NCI-H1930 (cell line): ENCODE measurements at places on chromosomes 3 and 15.
A peak's percentile ranks its signal among the peaks of the same experiment; 100 is the strongest.

- DNase-seq, result no peak
Observed at GRCh38 chr3:15795651-15796308, 2.0 kb downstream of the ANKRD28 start.

- DNase-seq, result no peak
Observed at GRCh38 chr15:33226559-33227181, 32.2 kb upstream of the FMN1 start.

GRCh38 chr3:41674449-41674848, 287.5 kb downstream of the ULK4 start:
- no peak for DNase-seq

GRCh38 chr15:91947293-91947679, 93.8 kb downstream of the SLCO3A1 start:
- no peak for DNase-seq

DNA sequence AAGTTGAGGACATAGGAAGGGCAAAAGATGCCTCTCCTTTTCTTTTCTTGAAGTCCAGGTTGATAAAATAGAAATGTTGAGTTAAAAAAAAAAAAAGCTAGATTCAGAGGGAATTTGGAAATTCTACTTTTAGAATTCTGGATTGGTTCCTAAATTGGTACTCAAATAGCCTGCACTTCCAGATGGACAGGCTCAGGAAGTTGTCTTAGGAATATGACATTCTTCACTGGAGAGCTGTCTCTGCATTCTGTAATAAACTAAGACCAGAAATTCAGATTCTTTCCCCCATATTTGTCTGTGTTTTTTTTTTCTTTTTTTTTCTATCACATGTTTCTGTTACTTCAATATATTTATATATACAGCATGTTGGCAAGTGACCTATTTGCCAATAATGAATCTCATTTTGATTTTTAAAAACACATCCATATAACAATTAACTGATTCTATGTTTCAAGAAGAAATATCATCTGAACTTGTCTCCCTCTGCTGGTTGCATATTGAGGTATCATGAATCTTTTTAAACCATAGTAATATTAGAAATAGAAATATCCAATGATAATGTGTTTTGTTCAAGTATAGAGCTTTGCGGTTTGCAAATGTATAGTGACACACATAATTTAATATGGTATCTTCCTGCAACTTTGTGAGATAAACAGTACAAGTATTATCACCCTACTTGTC, 8.5 kb upstream of the LSAMP start:
- DNase-seq, result no peak

- no peak for DNase-seq
Observed at GRCh38 chr3:105423397-105423796, 56.7 kb downstream of the ALCAM start.

DNA sequence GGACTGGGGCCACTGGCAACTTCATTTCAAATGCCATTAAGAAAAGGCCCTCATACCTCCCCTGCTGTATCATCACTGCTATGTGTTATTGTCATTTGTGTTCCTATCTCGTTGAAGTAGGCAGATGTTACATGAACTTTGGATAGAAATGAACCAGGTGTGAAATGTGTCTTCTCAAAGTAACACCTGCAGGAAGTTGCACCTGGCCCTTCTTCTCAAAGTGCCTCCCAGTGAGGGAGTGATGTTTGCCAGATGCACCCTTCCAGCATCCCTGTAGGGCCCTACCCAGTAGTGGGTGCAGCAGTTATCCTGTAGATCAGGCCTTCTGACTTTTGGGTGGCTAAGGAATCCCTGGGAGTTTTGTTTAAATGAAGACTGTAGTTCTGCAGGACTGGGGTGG, 197.7 kb upstream of the CTNNB1 start:
- DNase-seq, result no peak

GRCh38 chr3:123202451-123202850, 708 bp downstream of the SEC22A start:
- no peak for DNase-seq

DNA sequence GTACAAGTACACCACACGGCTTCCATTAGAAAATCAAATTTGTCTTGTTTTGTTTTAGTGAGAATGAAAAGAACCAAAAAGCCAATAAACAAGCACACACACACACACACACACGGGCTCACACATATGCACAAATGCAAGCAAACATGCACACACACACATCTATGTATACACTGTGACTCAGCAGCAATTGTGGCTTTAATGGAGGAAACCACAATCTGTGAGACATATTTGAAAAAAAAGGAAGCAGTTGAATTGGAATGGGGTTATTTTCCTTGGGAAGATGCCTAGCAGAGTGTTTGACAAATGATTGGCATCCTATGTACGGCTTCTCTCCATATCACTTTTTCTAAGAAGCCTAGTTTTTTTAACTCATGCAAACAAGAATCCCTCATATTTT, 201.1 kb upstream of the ARRDC4 start:
- no peak for DNase-seq

DNA sequence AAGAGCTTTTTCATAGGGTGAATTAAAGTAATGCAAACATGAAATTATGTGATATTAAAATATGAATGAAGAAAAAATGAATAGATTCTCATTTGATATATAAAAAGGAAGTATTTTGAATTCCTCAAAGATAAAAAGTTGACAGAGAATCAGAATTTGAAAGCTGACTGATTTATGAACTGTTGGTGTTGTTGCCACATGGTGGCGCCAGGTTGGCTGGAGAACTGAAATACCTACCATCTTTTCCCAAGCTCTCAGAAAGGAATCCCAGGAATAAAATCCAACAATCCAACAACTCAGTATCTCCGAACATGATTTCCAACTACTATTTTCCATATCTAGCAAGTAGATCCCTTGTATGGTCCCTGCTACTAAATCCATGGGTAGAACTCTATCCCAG, 3.1 kb downstream of the MYRIP start:
- no peak for DNase-seq

- DNase-seq, result no peak
Observed at GRCh38 chr15:57510647-57511046, 81.1 kb upstream of the MYZAP start.

- no peak for DNase-seq
Observed at GRCh38 chr15:88399021-88399685, 68.0 kb downstream of the MRPL46 start.

DNA sequence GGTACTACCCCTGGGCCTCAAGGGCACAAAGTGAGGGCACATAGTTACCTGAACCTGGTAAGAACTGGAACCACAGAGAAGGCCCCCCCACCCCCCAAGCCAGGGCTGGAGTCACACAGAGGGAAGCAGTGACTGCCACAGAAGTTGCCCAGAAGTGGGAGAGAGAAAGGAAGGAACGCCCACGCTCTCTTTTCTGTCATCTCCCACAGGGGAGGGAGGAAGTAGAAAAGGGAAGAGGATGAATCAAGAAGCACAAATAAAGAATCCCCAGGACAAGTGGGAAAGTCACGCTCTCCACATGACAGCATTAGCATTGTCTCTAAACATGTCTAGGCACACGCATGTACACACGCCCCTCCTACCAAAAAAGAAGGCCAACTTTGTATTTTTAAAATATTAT, 114.7 kb upstream of the FRMD4B start:
- DNase-seq, result no peak

DNA sequence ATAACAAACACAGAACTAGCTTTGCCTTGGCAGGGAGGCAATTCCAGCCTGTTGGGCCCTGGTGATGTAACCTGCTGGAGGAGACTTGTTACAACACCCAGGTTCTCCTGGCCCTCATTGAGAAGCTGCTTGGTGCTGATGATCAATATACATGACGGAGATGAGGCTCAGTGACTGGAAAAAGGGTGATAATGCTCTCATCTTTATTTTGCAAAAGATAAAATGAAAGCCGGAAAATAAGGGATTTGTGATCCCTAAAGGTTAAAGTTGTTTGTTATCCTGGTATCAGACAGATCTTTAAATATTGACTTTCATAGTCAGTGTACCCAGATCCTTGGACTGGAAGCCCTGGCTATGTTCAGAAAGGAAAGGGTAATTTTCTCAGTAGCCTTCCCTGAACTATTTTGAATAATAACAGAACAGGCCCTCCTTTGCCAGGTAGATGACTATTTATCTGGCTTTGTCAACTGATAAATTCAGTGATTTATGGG, 118.9 kb upstream of the MEIS2 start:
- no peak for DNase-seq

- no peak for DNase-seq
Observed at GRCh38 chr15:22933641-22934061, 46.5 kb downstream of the CYFIP1 start.

GRCh38 chr15:65902373-65902772, 33.1 kb downstream of the RAB11A start:
- no peak for DNase-seq

- no peak for DNase-seq
Observed at GRCh38 chr3:21502656-21503055, 248.4 kb downstream of the ZNF385D start.

- no peak for DNase-seq
Observed at GRCh38 chr3:168034152-168034928, 61.4 kb downstream of the GOLIM4 start.

DNA sequence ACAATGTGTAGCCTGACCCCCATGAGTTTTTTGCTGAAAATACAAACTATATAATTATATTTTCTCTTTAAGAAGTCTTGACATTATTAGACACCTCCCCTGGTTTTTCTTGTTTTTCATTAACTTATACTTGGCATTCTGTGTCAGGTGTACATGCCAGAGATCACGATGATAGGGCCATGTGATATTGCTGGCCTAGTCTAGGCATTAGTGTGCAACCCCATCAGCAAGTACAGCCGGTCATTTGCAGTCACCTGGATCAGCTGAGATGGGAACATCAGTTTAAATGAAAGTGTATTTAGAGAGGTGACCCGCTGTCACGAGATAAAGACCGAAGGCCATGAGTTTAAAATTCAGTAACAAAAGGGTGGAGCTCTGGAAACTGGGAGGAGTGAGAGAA, 12.6 kb upstream of the SPPL2A start:
- DNase-seq, result no peak

- DNase-seq, result no peak
Observed at GRCh38 chr3:115833074-115833473, 209.8 kb downstream of the GAP43 start.

DNA sequence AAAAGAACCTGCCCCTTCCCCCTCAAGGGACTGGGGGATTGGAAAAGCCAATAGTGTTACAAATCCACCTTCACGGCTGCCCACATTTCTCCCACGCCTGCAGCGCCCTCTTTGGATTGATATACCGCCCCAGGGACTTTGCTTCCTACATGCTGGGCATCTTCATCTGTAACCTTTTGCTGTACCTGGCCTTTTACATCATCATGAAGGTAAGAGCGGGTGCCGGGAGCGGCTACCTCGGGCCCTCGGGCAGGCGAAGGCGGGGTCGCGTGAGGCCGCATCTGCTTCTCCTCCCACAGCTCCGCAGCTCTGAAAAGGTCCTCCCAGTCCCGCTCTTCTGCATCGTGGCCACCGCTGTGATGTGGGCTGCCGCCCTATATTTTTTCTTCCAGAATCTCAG, 73.1 kb downstream of the USF3 start:
- DNase-seq, result no peak

DNA sequence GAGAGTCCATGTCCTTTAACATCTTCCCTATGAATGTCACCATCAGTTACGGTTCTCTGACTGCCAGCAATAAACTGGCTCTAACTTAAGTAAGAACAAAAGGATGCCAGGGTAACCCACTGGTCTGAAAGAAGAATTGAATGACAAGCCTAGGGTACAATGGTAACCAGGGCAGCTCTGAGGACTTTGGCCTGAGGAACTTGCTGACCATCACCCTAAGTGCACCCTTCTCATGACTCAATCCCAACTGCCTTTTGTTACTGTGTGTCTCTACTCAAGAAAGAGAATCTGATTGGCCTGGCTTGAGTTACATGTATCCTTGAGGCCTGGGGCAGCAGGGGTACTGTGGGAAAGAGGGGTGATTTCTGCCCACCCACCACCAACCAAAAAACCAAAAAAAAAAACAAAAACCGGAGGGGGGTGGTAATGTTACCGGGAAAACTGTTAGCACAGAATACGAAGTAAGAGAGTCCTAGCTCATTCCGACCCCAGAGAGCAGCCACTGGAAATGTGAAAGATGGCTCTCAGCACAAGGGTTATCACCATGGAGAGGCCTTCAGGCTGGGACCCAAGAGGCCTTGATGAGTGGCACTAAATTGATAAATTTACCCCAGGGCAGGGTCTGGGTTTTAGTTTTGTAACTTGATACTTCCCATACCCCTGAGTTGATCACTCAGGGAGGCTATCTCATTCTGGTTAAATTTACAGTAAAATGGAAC, 9.3 kb upstream of the SLC28A1 start:
- no peak for DNase-seq

DNA sequence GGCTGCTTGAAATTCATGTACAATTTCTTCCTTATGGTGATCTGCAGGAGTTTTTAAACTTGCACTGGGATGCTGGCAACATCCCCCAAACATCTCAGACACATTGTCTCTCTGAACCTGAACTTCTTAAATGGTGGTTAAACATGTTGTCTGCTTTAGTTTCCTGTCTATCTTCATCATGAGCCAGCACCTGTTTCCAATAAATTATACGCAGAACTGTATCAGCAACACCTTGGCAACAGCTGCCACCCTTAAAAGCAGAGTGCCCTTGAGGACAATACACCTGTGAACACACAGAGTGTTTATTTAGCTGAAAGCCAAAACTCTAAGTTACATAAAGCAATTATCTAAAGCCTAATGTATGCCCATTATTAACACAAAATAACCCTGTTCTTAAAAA, 242.9 kb downstream of the WNT5A start:
- DNase-seq, result peak; percentile 43

- DNase-seq, result no peak
Observed at GRCh38 chr3:194446754-194447153, 40.0 kb downstream of the ATP13A3 start.

- DNase-seq, result no peak
Observed at GRCh38 chr3:49805897-49806701, 3.0 kb downstream of the INKA1 start.

GRCh38 chr3:137946356-137946973, 63.5 kb upstream of the CLDN18 start:
- peak; percentile 53 for DNase-seq

GRCh38 chr15:74156678-74157411, 16.7 kb upstream of the ISLR start:
- no peak for DNase-seq

DNA sequence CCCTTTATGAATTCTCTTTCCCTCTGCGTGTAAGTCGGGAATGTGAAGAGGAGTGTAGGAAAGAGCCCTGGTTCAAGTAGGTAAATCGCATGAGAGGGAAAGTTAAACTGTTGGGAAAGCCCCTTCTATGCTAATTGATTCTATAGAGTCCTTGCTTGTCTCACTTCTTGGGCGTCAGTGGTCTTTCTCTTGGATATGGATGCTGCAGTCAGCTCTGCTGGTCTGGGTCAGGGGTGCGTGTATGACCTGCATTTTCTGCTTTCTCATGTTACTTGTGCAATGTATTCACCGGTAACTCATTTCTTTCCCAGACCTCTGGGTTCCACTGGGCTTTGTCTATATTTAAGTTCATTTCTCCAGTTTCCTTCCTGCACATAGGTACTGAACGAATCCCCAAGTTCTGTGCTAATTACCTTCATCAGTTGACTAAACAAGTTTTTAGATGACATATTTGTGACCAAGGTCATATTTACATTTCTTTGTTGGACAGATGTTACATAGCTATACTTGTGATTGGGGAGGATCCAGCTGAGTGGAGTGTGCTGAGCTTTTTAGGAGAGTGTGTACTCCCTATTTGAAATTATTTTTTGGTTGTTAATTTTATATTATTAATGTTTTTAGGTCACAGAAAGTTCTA, 1.4 kb downstream of the SETD5 start:
- DNase-seq, result no peak
